ENCODE measurements at places on chromosomes 7 and 10. TPM values are rescaled to one million over a fixed set of nuclear protein-coding genes. Genes with fewer than 3 reads are reported as not detected.
A peak's percentile ranks its signal among the peaks of the same experiment; 100 is the strongest.

DNA sequence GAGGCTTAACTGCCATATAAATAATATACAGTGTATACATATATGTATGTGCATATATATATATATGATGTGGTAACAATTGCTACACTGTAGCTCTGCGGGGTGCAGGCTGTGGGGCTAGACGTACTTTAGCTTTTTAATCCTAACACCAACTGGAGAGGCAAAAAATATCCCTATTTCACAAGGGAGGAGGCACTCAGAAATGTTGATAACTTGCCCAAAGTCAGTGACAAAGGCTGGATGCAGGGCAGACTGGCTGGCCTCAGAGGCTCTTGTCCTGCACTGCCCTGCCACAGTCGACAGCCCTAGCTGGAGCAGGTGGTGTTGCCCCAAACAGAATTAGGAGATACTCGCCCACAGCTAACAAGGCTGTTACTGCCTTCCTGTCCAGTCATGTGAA lies 1.5 kb upstream of the RELN start:
- DNase-seq = no peak

DNA sequence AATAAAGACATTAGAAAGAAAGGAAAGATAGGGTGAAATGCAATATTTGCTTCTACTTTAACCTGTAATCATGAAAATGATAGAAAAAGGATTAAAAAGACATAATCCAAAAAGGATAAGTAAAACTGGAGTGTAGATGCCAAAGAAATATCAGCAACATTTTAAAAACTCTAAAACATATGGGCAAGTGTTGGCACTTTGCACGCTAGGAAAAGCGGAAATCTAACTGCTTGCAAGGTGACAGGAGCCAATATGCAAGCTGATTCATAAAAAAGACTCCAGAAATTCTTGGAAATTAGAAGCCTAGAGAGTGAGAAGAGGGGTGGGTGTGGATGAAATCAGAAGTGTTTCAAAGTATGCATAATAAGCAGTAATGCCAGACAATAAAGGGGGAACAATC lies 161.1 kb downstream of the SEMA3E start:
- DNase-seq = no peak

GRCh38 chr7:151687523-151688235 lies 168.0 kb upstream of the RHEB start:
- DNase-seq = no peak

DNA sequence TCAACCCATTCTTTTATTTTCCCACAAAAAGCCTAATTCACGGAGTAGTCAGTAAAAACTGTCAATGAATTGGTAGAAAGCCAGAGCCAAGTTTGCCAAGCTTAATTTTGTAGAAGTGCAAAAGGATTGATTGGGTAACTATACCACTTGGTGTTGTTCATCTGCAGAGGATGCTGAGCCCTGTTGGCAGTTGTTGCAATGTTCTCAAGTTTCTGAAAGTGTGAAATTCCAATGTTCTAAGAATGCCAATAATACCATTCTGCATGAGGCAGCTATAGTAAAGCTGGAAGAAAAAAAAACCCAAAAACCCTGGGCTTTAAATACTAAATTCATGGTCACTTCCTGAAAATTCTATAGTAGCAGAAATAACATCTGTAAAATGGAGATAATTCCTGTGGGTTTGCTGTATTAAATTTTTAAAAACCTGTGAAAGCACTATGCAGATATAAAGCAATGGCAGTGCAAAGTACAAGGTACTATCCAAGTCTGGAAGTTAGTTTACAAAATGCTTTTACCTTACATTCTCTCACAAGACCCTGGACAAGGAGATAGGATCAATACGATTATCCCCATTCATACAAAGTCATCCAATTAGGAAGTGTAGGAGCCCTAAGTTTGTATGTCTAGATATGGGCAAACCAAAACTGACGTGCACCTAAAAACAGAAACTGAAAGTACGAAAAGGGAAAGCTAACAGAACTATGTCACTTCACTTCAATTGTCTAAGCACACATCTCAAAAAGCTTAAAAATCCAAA lies 6.0 kb upstream of the PON1 start:
- DNase-seq = peak; percentile 26

- no peak for DNase-seq
These were observed 178.2 kb upstream of the SORCS1 start for GRCh38 chr10:107342711-107343110.

GRCh38 chr7:100726996-100727761 lies 6.2 kb upstream of the ZAN start:
- DNase-seq = no peak

DNA sequence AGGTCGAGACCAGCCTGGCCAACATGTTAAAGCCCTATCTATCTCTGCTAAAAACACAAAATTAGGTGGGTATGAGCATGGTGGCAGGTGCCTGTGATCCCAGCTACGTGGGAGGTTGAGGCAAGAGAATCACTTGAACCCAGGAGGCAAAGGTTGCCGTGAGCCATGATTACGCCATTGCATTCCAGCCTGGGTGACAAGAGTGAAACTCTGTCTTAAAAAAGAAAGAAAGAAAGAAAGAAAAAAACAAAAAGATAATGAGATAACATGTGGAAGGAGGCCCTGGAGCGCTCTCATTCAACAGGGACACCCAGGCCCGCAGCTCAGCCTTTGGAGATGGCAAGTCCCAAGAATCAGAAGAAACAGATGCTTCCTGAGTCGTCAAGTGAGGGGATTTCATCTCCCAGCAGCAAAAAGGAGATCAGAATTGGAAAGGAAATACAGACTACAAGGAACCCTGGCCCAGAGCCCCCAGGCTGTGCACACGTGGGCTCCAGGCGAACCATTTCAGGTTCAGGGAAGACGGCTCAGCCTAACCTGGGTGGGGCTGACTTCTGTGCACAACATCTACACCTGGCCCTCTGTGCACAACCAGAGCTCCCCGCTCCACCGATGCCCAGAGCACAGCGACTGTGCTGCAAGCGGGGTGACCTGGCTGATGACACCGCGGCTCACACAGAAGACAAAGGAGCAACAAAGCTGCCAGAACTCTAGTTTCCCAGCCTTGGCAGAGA lies 33.3 kb downstream of the GNA12 start:
- DNase-seq = no peak

DNA sequence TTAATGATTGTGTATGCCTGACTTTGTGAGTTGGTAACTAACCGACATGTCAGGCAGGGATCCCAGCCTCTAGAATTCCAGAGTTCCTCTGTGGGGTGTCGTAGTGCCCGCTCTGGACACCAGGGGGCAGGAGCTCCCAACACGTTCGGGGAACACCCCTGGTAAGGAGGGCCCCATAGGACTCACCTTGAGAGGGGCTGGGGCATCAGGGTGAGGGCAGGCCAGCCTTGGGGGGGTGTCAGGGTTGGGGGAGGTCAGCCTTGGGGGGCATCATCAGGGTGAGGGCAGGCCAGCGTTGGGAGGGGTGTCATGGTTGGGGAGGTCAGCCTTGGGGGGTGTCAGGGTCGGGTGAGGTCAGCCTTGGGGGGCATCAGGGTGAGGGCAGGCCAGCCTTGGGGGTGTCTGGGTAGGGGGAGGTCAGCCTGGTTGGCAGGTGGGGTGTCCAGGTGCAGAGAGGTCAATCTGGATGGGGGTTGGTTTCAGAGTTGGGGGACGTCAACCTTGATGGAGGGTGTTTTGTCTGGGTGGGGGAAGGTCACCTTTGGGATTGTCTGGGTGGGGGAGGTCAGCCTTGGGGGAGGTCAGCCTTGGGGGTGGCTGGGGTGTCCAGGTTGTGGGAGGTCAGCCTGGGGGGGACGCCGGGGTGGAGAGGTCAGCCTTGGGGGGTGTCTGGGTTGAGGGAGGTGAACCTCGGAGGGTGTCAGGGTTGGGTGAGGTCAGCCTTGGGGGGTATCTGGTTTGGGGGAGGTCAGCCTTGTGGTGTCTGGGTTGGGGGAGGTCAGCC lies 45.6 kb upstream of the SUN1 start:
- peak; percentile 61 for DNase-seq

DNA sequence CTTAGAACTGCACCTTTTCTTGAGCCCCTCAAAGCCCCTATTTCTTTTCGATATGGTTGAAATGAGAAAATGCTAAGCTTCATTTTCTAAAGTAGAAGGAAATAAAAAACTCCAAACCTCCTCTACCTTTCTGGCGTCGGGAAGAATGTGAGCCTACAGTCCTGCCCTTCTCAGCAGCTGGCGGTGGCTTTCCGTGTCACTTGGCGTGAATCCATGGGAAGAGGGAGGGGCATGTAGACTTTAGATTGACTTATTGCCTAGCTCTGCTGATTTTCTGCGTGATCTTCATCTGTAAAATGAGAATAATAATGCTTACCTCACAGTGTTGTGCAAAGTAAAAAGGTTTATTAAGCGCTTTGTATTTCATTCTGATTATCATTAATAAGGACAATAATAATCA lies 35.0 kb downstream of the PRR15 start:
- no peak for DNase-seq

DNA sequence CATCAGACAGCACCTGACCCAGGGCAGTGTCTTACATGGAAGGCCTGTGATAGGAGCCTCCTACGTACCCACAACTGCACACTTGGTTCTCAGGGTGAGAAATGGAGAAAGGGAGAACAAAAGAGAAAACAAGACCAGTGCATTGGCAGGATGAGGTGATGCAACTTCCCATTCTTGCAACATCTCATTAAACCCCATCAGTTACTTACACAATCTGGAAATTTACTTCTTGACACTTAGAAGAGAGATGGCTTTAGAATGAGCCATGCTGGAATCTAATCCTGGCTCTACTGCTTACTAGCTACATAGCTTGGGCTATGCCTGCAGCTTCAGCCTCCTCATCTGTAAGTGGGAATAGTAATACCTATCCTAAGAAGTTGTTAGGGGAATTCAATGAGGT lies 391.7 kb downstream of the KCNMA1 start:
- DNase-seq = no peak

Gene ADRB1
- total RNA-seq = not detected

DNA sequence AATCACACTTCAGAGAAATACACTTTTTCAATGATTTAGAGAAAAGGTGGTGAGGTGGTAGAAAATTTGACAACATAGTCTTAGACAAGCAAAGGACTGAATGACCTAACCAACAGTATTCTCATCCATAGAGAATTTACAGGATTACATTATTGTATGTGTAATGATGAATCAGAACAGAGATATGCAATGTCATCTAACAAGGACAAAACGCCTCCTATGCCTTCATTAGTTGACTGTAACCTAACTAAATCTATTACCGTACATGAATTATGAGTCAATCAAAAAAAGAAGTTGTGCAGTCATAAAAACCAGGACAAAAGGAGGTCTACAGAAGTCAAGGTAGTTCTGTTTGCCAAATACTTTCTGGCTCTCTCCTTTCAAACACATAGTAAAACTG lies 66.5 kb downstream of the RAB11FIP2 start:
- DNase-seq = no peak

Gene CARD11
- 109 TPM for total RNA-seq

DNA sequence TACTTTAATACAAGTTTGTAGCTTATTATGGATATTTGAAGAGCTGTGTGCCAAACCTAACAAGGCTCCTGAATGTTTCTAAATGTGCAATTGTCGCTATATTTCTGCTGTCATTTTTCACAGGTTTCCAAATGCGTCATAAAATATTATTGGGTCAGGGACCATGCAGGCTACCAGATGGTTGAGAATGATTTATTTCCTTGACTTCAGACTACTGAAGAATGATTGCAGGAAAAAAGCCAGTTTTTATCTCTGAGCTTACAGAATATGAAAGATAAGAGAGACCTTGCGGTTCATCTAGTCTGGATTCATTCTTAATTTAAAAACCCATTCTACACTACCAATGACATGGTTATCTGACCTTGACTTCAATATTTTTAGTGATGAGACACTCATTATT lies 55.2 kb downstream of the TSPAN12 start:
- DNase-seq = no peak

Gene DRGX
- not detected for total RNA-seq

DNA sequence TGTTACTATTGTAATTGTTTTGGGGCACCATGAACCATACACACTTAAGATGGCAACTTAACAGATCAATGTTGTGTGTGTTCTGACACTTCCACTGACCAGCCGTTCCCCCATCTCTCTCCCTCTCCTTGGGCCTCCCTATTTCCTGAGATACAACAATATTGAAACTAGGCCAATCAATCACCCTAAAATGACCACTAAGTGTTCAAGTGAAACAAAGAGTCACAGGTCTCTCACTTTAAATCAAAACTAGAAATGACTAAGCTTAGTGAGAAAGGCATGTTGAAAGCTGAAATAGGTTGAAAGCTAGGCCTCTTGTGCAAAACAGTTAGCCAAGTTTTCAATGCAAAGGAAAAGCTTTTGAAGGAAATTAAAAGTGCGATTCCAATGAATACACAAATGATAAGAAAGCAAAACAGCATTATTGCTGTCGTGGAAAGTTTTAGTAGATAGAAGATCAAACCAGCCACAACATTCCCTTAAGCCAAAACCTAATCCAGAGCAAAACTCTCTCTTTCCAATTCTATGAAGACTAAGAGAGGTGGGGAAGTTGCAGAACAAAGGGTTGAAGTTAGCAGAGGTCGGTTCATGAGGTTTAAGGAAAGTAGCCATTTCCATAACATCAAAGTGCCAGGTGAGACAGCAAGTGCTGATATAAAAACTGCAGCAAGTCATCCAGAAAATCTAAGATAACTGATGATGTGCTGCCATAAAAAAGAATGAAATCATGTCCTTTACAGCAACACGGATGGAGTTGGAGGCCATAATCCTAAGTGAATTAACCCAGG lies 90.6 kb downstream of the MTPN start:
- no peak for DNase-seq

DNA sequence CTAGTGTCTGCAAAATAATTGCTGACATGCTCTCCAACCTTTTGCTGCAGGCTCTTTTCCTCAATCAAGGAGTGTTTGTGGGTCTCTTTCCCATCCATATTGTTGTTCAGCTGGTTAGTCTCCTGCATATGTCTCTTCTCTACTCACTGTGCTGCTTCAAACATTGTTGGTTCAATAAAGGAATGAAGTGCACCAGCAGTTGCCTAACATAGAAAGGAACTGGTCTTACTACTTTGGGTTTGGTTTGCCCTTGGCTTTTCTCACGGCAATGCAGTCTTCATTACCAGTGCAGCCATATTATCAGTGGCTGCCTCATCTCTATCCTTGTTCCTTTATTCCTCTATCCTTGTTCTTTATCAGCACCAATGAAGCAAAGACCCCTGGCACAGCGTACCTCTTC lies 169.7 kb upstream of the TPK1 start:
- DNase-seq = no peak

- DNase-seq = no peak
These were observed 246.1 kb downstream of the AUTS2 start for GRCh38 chr7:69844264-69844868.

Gene ZNF33B
- total RNA-seq = 64.4 TPM

GRCh38 chr7:14507617-14508016 lies 394.9 kb downstream of the DGKB start:
- no peak for DNase-seq

DNA sequence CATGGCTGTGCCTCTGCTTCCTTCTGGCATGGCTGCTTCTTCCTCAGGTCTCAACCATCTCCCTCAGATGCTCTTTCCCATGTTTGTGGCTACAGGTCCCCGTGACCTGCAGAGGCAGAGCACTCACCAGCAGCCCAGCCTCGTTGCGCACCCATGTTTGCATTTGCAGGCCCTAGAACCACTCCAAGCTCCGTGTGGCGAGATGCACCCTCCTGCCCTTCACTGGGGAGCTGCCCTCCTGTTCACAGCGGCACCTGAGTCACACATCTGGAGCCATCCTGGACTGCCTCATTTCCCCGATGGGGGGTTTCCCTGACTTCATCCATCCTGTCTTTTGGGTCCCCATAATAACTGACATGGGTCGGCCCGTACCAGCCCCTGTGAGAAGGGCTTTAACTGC lies 35.9 kb downstream of the EGFR start:
- DNase-seq = no peak

Data from naive thymus-derived CD8-positive, alpha-beta T cell (primary cell).